ENCODE measurements at places on chromosomes 2 and 18. TPM values are rescaled to one million over a fixed set of nuclear protein-coding genes. Genes with fewer than 3 reads are reported as not detected.

- H3K36me3 ChIP-seq, result no peaks in the 10 kb centered on the region
- H3K27ac ChIP-seq, result no peak overlapping the region
- H3K4me1 ChIP-seq, result no peaks in the 10 kb centered on the region
- DNase-seq, result peak; percentile 72
Observed at GRCh38 chr18:13530879-13531387, 195.4 kb downstream of the FAM210A start.

- 0 out of 2 replicates have a peak, but pooled peaks cover 7% of the 10 kb centered on the region for H3K36me3 ChIP-seq
- peak overlapping the region; percentile 37 for H3K27ac ChIP-seq
Observed at GRCh38 chr2:196758474-196759377, 40.8 kb downstream of the GTF3C3 start.

DNA sequence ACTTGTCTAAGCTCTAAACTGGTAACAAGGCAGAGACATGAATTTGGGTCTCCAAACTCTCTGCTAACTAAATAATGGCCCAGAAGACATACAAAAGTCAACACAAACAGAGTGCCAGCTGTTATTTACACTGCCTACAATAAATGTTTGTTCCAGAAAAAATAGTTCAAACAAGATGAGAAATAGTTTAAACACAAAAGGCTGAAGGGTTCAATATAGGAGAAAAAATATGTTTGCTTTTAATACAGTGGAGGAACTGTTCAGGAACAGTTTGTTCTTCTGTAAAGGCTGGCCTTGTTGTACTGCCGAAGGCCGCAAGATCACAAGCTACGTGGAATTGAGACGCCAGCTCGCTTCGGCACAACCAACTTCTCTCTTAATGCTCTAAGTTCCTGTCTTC is 74.6 kb downstream of the AFF3 start:
- H3K27ac ChIP-seq, result no peak overlapping the region
- H3K4me3 ChIP-seq, result no peak overlapping the region
- H3K4me1 ChIP-seq, result no peaks in the 10 kb centered on the region
- no peak for DNase-seq

DNA sequence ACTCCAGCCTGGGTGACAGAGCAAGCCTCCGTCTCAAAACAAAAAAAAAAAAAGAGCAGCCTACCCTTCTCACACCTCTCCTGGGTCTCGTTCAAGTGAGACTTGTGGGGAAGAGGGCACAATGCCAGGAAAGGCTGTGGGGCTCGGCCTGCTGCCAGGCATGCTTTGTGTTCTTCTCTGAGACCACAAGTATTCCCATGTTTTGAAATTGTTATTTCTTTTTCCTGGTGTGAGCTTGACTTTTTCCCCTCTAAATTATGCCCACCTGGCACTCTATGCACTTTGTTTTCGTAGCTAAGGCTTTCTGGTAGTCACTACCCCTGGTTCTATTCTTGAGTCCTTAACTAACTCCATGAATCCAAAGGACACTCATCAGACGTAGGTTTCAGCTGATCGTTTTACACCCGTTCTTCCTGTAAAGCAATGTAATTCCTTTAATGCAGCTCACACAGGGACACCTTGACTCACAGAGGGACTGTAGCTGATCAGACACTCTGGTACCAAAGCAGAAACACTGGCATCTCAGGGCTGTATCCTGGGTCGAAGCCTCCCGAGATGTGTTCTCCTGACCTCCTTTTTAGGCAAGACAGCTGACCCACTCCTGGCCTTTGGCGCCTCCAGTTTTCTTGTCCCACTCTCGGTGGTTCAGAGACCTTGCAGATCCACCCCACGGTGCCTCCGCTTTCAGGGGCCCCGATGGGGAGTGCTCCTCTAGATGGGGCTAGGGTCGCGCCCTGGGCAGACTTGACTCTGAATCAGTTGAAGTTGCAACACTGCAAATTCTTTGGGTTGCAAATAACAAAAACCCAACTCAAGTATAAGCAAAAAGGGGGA is 193.3 kb upstream of the AGAP1 start:
- H3K36me3 ChIP-seq, result no peaks in the 10 kb centered on the region
- H3K27me3 ChIP-seq, result no peaks in the 10 kb centered on the region
- H3K4me1 ChIP-seq, result no peaks in the 10 kb centered on the region
- no peak overlapping the region for H3K27ac ChIP-seq

- H3K27me3 ChIP-seq, result no peaks in the 10 kb centered on the region
- H3K36me3 ChIP-seq, result no peaks in the 10 kb centered on the region
- no peak overlapping the region for H3K4me3 ChIP-seq
- peak overlapping the region; percentile 56 for H3K27ac ChIP-seq
Observed at GRCh38 chr2:238457927-238458324, 31.2 kb downstream of the ASB1 start.

The UGT1A9 gene
- total RNA-seq, result not detected

The IDH1 gene
- total RNA-seq, result 63.7 TPM

- no peaks in the 10 kb centered on the region for H3K27me3 ChIP-seq
- H3K27ac ChIP-seq, result no peak overlapping the region
- no peak overlapping the region for H3K4me3 ChIP-seq
- DNase-seq, result peak; percentile 62
Observed at GRCh38 chr2:108607706-108608301, 73.5 kb downstream of the LIMS1 start.

- H3K36me3 ChIP-seq, result no peaks in the 10 kb centered on the region
- H3K27me3 ChIP-seq, result no peaks in the 10 kb centered on the region
- peaks cover 19% of the 10 kb centered on the region for H3K4me1 ChIP-seq
- no peak overlapping the region for H3K27ac ChIP-seq
Observed at GRCh38 chr18:74840492-74841167, 243.0 kb downstream of the ZNF407 start.

The SAG gene
- total RNA-seq, result not detected

DNA sequence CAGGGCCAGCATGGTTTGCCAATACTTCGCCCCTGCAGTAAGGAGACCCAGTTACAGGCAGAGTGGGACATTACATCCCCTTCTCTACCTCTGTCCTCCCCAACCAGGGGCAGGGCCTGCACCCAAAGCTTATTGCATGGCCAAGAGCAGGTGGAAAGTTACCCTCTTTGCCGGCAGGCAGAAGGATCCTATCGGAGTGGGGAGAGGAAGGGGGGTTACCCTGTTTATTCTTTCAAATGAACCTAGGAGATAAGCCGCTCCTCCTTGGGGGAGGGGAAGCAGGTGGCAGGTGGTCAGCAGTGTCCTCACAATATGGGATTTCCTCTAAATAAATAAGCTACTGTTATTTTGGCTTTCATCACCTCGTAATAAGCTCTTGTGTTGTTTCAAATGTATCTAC is 53.9 kb downstream of the SPATS2L start:
- H3K4me1 ChIP-seq, result peaks cover 30% of the 10 kb centered on the region
- no peaks in the 10 kb centered on the region for H3K27me3 ChIP-seq
- no peak overlapping the region for H3K4me3 ChIP-seq
- no peaks in the 10 kb centered on the region for H3K36me3 ChIP-seq
- DNase-seq, result no peak
- no peak overlapping the region for H3K27ac ChIP-seq

The NT5C1B gene
- total RNA-seq, result not detected

GRCh38 chr2:70938586-70938950 is 2.9 kb downstream of the ATP6V1B1 start:
- H3K4me1 ChIP-seq, result no peaks in the 10 kb centered on the region
- H3K27me3 ChIP-seq, result no peaks in the 10 kb centered on the region
- H3K36me3 ChIP-seq, result no peaks in the 10 kb centered on the region
- DNase-seq, result no peak

- H3K27me3 ChIP-seq, result no peaks in the 10 kb centered on the region
- no peaks in the 10 kb centered on the region for H3K36me3 ChIP-seq
- no peak overlapping the region for H3K27ac ChIP-seq
- DNase-seq, result no peak
Observed at GRCh38 chr18:48084858-48085257, 154.4 kb upstream of the SMAD2 start.

DNA sequence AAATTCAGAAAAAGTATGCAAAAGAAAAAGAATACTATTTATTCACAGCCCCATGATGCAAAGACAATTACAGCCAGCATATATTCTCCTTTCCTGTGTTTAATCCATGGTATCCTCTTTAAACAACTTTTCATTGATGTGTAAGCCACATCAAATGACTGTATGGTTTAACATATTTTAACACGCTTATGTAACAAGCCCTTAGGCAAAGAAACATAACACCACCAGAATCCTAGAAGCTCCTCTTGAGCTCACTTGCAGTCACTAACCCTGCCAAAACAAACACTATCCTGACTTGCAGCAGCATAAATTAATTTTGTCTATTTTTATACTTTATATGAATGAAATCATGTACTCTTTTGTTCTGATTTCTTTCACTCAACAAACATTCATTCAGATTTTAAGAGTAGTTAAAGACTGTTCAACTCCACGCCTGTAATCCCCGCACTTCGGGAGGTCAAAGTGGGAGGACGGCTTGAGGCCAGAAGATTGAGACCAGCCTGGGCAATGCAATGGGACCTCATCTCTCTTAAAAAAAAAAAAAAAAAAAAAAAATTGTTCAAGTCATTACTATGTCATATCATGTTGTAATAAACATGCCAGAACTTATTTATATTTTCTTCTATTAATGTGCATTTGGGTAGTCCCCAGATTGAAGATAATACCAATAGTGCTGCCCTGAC is 226.3 kb downstream of the NBAS start:
- peaks cover 11% of the 10 kb centered on the region for H3K36me3 ChIP-seq
- peak; percentile 41 for DNase-seq
- H3K4me1 ChIP-seq, result no peaks in the 10 kb centered on the region

- H3K36me3 ChIP-seq, result no peaks in the 10 kb centered on the region
- DNase-seq, result no peak
- H3K4me3 ChIP-seq, result no peak overlapping the region
- no peak overlapping the region for H3K27ac ChIP-seq
- no peaks in the 10 kb centered on the region for H3K27me3 ChIP-seq
Observed at GRCh38 chr2:213763354-213763753, 479.1 kb downstream of the SPAG16 start.

DNA sequence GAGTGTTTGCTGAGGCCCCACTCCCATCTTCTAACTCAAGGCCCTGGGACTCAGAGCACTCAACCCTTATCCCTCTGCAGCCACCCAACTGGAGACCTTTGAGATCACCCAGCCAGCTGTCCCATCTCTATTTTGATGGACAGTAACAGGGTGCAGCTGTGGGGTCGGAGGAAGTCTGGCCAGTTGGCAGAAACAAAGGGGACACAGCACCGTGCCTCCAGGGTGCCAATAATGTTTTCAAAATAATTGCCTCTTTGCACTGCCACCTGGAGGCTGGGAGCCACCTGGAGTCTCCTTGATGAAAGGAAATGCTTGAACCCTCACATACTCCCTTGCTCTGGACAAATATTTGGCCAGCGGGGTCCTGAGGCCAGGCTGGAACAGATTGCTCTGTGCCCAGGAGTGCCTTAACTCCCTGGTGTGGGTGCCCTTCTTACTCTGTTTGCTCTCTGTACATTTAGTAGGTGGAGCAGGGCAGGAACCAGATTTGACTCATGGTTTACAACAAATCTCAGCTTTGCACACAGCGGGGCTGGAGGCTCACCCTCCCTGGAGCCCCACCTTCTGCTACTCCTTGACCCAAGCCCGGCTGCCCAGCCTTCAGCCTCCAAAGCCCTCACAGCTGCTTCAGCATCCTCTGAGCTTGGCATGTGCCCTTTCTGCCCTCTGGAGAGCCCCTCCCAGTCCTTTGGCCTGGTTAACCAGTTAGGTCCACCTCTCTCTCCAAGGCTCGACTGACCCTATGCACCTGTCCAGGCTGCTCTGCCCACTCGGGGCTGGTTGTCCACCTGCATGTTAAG is 17.2 kb downstream of the MAL start:
- 0 out of 2 replicates have a peak, but pooled peaks cover 3% of the 10 kb centered on the region for H3K4me1 ChIP-seq
- H3K27ac ChIP-seq, result no peak overlapping the region
- no peaks in the 10 kb centered on the region for H3K36me3 ChIP-seq
- no peak overlapping the region for H3K4me3 ChIP-seq
- DNase-seq, result no peak

- no peak overlapping the region for H3K4me3 ChIP-seq
- DNase-seq, result no peak
- H3K27ac ChIP-seq, result no peak overlapping the region
- no peaks in the 10 kb centered on the region for H3K36me3 ChIP-seq
- no peaks in the 10 kb centered on the region for H3K27me3 ChIP-seq
Observed at GRCh38 chr2:230869914-230870543, 5.3 kb downstream of the ITM2C start.
